PC-9 (cell line): ENCODE measurements at places on chromosomes 5 and 9. TPM values are rescaled to one million over a fixed set of nuclear protein-coding genes. Genes with fewer than 3 reads are reported as not detected.

Gene SLC6A19
- total RNA-seq, result not detected in 2 replicates

GRCh38 chr5:114377946-114378345 lies 16.1 kb downstream of the KCNN2 start:
- no peak overlapping the region for H3K4me3 ChIP-seq
- H3K4me1 ChIP-seq, result no peaks in the 10 kb centered on the region
- no peak overlapping the region for H3K27ac ChIP-seq
- H3K36me3 ChIP-seq, result no peaks in the 10 kb centered on the region

- no peak overlapping the region for H3K4me3 ChIP-seq
- H3K36me3 ChIP-seq, result no peaks in the 10 kb centered on the region
- no peak overlapping the region for H3K27ac ChIP-seq
- H3K27me3 ChIP-seq, result no peaks in the 10 kb centered on the region
Observed at GRCh38 chr5:110665184-110665726, 61.2 kb downstream of the TMEM232 start.

DNA sequence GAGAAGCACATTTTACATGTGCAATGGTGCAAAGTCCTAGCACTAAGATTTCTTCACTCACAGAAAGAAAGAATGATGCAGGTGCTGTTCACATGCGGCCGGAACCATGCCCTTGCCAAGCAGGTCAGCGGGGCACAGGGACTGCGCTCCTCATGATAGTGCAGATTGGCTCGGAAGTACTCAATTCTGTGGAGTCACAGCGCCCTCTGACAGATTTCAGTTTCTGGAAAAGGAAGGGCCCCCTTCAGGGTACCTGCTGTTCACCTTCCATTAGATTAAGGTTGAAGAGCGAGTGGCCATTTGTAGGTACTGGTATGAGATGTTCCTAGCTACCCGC lies 75.7 kb downstream of the TMC1 start:
- H3K4me1 ChIP-seq, result peaks cover 5% of the 10 kb centered on the region
- no peak for DNase-seq
- H3K4me3 ChIP-seq, result no peak overlapping the region
- H3K36me3 ChIP-seq, result no peaks in the 10 kb centered on the region
- H3K27me3 ChIP-seq, result no peaks in the 10 kb centered on the region

Gene SNX18
- 9.7 and 13.1 TPM in 2 replicates for total RNA-seq

Gene TTC23L
- total RNA-seq, result 3.9 and 7.1 TPM in 2 replicates

Gene TRUB2
- total RNA-seq, result 47.6 and 62.1 TPM in 2 replicates

Gene AQP3
- 9.9 and 15.3 TPM in 2 replicates for total RNA-seq

DNA sequence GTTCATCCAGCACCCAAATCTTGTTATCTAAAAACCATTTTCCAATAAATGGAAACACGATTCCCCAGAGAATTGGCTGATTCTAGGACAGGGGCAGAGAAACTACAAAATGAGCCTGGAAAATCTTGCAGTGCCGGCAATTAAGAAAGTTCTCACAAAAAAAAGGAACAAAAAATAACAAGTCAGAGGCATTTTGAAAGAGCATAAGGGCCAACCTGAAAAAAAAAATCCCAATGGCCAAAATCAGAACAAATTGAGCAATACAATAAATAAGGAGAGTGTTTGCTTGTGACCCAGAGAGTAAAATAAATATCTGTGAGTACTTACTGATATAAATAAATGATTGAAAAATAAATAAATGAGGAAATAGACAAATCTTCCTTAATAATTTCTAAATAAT lies 55.1 kb upstream of the S1PR3 start:
- peaks cover 42% of the 10 kb centered on the region for H3K4me1 ChIP-seq
- H3K36me3 ChIP-seq, result no peaks in the 10 kb centered on the region
- H3K27me3 ChIP-seq, result no peaks in the 10 kb centered on the region
- DNase-seq, result no peak
- no peak overlapping the region for H3K4me3 ChIP-seq

DNA sequence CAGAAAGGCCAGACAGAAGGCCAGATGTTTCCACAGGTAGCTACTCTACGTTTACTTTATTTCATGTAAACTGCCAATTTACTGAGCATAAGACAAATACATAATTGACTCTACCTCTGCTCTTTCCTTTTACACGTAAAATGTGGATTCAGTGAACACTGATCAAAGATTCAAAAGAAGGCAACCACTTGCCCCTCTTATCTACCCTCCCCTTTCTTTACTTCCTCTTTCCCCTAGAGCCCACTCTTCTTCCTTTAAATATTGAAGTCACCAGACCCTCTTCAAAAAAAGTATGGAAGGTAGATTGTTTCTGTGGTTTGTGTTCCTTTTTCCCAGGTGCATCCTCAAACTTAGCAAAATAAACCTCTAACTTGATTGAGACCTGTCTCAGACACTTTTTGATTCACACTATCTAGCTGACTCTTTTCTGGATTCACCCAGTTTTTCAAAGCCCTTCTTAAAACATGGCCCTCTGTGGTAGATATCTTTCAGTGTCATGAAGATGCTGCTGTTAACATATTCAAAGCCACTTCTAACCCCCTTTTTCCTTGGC lies 6.7 kb downstream of the FAM114A2 start:
- H3K27ac ChIP-seq, result no peak overlapping the region
- H3K36me3 ChIP-seq, result no peaks in the 10 kb centered on the region
- no peak for DNase-seq

GRCh38 chr5:133933670-133934295 lies 34.6 kb downstream of the C5orf15 start:
- H3K27ac ChIP-seq, result no peak overlapping the region
- H3K36me3 ChIP-seq, result no peaks in the 10 kb centered on the region
- DNase-seq, result no peak

DNA sequence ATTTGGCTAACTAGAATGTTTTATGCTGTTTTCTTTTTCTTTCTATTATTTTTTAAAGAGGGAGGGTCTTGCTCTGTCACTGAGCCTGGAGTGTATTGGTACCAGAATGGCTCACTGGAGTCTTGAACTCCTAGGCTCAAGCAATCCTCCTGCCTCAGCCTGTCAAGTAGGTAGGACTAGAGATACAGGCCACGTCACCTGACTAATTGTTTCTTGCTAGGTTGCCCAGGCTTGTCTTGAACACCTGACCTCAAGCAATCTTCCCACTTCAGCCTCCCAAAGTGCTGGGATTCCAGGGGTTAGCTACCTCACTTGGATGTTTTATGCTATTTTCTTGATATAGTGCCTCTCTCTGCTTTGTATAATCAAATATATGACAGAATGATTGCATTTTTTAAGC lies 166.2 kb downstream of the AOPEP start:
- H3K4me3 ChIP-seq, result no peak overlapping the region
- no peaks in the 10 kb centered on the region for H3K27me3 ChIP-seq
- H3K27ac ChIP-seq, result no peak overlapping the region
- peaks cover 32% of the 10 kb centered on the region for H3K4me1 ChIP-seq
